ENCODE measurements at places on chromosomes 1 and 21.

GRCh38 chr1:80023358-80023757, 1016.8 kb upstream of the ADGRL4 start:
- DNase-seq: no peak

DNA sequence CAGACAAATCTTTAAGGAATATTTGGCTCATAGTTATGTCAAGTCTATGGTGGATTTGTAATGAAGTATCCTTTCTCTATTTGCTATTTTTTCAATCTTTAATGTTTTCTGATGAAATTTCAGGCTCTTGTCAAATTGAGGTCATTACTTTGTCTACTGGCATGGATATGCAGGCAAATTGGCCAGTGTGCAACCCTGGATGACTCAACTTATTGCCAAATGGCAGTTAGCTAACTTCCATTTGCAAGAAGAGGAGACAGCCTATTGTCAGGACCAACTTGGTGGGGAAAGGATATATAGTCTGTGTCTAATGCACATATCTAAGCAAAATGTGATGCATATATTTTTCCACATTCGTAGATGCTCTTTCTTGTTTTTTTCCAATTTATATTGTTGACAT, 530.5 kb downstream of the PTBP2 start:
- DNase-seq: no peak

GRCh38 chr1:162385280-162385623, 3.7 kb downstream of the C1orf226 start:
- no peak for DNase-seq

DNA sequence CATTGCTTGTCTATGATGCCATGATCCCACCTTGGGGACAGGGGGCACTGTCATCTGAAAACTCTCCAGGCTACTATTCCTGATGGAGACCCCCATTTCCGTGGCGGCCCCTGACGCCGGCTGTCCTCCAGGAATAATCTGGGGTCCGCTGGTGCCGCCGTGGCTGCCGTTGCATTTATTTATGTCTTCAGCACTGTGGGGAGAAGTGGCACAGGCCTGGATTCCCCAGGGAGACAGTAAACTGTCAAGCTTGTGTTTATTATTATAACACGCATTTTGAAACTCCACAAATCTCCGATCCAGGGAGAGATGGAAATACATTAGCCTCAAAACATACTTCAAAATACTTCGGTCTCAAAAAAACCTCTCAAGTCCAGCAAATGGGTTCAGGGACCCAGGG, 126.9 kb upstream of the C1orf174 start:
- no peak for DNase-seq

DNA sequence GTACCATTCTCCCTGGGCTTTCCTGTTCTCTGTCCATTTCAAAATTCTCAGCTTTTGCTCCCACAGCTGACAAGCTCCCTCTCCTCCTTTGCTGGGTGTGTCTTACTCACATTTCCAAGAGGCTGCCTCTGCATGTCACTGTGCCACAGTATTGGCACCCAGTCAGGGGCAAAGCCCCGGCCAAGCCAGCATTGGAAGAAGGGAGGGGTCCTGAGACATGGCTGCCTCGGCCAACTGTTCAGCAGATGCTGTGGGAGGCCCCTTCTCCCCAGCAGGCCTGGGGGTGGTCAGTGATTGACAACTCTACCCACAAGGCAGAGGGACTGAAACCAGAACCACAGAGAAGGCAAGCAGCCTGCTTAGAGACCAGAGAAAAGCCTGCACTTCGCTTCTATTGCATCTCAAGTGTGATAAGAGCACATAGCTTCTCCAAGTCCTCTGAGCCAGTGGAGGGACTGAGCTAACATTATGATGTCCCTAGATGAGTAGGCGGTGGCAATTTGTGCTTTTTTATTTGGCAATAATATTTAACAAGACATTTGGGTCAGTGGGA, 294.1 kb downstream of the SIPA1L2 start:
- no peak for DNase-seq

DNA sequence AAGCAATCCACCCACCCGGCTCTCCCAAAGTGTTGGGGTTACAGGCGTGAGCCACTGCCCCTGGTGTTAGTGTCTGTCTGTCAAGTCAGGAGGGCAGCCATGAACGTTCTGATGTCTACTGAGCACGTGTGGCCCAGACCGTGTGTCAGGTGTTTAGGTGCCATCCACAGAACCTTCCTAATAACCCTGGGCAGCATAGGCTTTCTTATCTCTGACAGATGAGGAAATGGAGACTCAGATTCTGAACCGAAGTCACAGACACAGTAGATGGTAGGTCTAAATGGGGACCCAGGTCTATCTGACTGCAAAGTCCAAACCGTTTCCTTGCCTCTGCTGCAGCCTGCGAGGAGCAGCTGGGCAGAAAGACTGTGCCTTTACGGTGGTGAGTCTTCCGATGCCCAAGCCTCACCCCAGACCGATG, 622 bp upstream of the IL6R start:
- DNase-seq: no peak

GRCh38 chr1:22832414-22832786, 121.8 kb downstream of the EPHB2 start:
- DNase-seq: no peak

- no peak for DNase-seq
Observed at GRCh38 chr1:204435872-204436271, 24.3 kb upstream of the PPP1R15B start.

DNA sequence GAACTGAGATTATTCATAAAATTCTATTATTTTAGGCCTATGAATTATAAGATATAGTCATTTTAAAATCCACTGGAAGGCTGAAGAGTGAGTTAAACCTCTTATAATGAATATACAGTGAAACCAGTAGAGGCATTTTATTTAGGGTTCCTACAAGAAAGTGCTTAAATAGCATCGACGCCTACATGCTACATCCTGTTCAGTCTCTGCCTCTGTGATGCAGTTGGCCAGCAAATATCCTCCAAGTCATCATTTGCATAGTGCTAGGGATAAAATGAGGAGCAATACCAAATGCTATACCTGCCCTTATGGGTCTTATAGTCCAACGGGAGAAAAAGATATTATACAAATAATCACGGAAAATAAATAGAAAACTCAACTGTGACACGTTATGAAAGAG, 59.6 kb downstream of the EDEM3 start:
- no peak for DNase-seq

- DNase-seq: no peak
Observed at GRCh38 chr1:219713981-219714381, 101.1 kb upstream of the ZC3H11B start.

- no peak for DNase-seq
Observed at GRCh38 chr1:60049188-60049587, 24.4 kb downstream of the C1orf87 start.

DNA sequence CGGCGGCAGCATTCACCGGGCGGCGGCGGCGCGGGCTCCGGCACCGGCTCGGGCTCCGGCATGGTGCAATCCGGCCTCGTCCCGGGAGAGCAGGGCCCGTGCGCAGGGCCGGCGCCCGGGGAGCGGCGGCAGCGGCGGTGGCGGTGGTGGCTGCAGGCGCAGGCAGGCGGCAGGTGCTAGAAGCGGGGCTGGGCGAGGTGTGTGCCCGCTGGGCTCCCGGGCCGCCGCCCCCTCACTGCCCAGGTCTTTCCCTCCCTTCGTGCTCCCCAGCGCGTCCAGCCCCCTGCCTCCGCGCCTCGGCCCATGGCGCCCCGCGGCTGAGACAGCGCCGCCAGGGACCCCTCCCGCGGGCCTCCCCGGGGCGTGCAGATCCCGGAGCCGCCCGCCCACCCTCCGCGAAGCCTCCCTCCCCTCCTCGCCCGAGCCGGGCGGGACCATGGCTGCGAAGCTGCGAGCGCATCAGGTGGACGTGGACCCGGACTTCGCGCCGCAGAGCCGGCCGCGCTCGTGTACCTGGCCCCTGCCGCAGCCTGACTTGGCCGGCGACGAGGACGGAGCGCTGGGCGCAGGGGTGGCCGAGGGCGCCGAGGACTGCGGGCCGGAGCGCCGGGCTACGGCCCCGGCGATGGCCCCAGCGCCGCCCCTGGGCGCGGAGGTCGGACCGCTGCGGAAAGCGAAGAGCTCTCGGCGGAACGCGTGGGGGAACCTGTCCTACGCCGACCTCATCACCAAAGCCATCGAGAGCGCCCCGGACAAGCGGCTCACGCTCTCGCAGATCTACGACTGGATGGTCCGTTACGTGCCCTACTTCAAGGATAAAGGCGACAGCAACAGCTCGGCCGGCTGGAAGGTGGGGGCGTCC, 492 bp downstream of the FOXO6 start:
- no peak for DNase-seq

DNA sequence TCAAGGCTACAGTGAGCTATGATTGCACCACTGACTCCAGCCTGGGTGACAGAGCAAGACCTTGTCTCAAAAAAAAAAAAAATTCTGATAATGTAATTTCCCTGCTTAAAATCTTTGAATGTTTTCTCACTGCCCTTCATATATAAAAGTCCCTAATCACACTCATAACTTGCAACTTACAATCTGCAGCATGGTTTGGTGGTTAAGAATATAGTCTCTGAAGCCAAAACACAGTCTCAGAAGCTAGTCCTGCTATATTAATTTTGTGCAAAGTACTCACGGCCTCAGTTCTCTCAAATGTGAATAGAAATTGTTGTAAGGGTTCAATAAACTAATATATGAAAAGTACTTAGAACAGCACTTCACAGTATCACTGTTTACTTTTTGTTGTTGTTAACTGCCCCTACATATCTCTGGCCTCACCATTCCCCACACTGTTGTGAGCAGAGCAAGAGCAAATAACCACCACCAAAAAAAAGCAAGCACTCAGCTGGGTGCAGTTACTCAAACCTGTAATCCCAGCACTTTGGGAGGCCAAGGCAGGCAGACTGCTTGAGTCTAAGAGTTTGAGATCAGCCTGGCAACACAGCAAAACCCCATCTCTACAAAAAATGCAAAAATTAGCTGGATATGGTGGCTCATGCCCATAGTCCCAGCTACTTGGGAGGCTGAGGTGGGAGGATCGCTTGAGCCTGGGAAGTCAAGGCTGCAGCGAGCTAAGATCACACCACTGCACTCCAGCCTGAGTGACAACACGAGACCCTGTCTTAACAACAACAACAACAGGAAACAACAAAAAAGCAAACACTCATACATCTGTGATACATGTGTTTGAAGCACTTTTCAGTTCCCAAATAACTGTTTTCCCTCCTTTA, 22.4 kb downstream of the ASH1L start:
- DNase-seq: no peak

GRCh38 chr1:47611992-47612391, 174.1 kb downstream of the FOXD2 start:
- no peak for DNase-seq

DNA sequence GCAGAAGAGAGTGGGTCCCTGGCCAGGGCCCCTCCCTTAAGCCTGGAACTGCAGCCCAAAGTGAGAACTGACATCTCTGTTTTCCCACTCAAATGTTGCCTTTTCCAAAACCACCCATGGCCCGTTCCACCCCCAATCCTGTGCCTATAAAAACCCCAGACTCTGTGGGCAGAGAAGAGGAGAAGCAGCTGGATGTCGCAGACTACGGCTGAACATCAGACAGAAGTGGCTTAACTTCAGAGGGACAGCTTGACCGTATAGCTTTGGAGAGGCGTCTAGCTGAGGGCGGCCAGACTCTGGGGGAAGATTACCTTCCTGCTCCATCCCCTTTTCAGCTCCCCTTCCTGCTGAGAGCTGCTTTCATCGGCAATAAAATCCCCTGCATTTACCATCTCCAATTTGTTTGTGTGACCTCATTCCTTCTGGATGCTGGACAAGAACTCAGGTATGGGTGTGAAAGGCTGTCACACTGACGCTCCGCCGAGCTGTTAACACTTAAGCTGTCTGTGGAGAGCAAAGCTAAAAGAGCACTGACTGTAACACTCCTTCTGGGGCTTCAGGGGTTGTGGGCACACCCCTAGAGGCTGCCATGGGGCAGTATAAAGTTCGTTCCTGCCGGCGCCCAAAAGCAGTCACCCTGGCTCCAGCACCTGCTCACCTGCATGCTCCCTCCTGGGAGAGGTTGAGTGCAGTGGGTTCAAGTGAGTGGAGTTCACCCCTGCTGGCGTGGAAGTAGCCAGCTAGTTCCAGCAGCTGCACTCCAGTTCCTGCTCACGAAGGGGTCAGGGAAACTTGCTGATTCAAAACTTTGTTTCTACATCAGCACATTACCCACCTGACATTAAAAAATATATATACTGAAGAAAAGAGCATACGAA, 19.6 kb upstream of the ERO1B start:
- DNase-seq: no peak

DNA sequence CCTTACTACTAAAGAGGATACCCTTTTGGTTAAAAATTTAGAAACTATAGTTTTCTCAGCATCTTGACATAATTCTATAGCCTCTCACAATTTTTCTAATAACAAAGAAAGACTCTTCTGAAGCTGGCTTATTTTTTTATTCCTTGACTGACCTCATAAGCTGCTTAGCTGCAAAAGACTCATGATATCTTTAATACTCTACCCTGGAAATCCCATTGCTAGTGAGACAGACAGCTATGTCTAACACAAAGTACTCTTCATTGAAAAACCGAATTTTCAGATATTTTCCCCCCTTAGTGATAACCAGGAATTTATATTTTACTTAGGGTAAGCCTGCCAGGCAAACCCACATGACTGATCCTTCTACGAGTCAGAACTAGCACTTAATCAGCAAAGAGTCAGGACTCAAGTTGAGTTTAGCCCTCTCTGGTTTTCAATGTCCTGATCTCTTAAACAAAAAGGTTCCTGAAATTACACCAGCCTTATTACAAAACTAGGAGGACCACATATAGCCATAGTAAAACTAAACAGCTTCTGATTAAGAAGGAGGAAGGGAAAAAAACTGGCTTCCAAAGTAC, 56.9 kb downstream of the ENAH start:
- no peak for DNase-seq

DNA sequence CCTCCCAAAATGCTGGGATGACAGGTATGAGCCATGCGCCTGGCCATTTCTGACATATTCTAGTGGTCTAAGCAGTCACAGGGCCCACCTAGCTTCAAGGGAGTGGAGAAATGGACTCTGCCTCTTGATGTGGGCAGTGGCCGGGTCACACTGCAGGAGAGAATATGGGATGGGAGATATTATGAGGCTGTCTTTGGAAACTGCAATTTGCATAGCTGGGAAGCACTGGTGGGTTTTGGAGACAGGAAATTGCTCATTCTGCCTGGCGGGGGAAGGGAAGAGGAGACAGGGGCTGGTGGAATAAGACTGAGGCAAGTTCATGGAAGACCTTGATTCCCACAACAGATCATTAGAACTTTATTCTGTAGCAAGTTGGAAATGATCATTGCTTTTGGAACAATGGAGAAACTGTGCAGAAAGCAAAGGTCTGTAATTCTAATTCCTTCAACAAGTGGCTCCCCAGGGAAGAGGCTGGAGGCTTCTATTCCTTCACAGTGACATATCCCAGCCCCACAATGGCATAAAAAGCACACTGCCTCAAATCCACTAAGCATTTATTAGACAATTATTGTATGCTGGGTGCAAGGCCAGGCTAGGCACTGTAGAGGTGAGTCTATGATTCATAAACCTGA, 10.5 kb downstream of the NCMAP start:
- DNase-seq: no peak

DNA sequence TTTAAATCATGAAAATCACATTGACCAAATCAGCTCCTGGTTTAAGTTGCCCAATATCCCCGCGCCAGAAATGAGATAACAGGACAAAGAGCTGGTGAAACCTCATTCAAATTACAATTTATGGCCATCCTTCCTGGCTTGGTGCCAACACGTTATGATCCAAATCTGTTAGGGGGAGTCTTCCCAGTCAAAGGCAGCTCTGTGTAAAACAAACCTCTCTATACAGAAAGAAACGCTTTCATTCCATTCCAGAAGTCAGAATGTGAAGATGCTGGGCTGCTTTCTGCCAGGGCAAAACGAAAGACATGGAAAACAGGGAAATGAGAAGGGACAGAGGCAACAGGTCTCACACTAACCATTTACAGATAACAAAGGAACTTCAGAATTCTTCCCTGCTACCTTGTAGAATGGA, 53.5 kb upstream of the TIAM1 start:
- no peak for DNase-seq

GRCh38 chr1:198638894-198639635, at the start of gene PTPRC:
Gene PTPRC, plus strand, starts transcription at chr1:198639040. Its CDS starts 229 bp downstream, at chr1:198639269.
- no peak for DNase-seq

Data from activated CD8-positive, alpha-beta memory T cell treated with anti-CD3 and anti-CD28 coated beads for 4 hours (primary cell).